ENCODE measurements at places on chromosomes 16 and 17.

GRCh38 chr16:2799859-2800226 lies 1.6 kb downstream of the PRSS41 start:
- DNase-seq, result peak; percentile 20

DNA sequence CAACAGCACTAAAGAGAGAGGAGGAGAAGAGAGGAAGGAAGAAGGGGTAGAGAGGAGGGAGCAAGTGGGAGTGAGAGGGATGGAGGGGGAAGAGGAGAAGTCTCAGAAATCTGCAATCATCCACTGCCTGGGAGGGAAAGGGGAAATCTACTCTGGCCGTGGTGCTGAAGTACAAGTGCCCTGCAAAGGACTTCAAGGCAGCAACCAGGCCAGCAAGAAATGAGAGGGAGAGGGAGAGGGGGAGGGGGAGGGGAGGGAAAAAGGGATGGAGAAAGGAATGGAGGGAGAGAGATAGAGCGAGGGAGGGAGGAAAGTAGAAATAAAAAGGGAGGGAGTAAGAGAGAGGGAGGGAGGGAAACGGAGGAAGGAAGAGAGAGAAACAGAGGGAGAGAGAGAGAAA lies 130.8 kb upstream of the EEF2KMT start:
- DNase-seq, result no peak

- DNase-seq, result peak; percentile 91
Observed at GRCh38 chr16:27748868-27749546, 199.1 kb downstream of the KATNIP start.

DNA sequence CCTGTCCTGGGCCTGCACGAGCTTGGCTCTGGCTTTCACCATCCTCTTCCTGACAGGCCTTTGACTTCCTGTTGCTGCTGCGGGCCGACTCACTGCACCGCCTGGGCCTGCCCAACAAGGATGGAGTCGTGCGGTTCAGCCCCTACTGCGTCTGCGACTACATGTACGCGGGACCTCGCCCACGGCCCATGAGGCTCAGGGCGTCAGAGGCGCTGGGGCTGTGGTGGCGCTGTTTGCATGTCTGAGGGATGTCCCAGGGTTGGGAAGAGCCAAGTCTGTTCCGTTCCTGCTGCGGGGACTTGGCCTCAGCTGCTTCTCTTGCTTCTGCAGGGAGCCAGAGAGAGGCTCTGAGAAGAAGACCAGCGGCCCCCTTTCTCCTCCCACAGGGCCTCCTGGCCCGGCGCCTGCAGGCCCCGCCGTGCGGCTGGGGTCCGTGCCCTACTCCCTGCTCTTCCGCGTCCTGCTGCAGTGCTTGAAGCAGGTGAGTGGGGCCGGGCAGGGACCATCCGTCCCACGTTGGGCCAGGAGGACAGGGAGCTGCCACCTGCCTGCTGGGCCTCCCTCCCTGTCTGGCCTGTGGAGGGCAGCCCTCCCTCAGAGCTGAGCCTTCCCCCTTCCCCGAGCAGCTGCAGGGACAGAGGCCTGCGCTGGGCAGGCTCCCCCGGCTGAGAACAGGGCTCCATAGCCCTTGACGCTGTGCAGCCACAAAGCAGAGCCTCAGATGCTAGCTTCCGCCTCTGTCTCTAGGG lies 23.8 kb downstream of the TSC2 start:
- no peak for DNase-seq

DNA sequence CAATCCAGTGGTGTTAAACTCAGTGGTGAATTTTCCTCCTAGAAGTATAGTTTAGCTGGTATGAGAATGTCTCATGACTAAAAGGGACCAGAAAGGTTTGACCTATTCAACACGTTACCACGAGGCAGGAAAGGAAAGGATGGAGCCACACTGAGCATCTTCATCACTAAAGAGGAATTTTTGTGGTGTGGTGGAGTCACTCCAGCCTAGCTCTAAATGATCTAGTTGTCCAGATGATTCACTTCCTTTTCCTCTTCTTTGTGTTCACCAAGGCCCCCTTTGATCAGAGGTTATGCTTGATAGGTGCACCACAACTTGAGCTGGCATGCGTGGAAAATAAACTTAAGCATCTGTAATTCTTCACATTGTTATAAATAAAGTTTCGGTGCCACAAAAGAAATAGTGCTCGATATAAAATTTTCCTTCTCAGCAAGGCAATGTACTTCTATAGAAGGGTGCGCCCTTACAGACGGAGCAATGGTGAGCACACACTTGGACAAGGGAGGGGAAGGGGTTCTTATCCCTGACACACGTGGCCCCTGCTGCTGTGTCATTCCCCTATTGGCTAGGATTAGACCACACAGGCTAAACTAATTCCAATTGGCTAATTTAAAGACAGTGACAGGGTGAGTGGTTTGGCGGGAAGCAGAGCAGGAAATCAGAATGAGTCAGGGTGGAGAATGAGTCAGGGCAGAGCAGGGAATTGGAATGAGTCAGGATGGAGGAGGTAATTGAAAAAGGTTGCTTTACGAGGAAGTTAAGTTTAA lies 254.6 kb downstream of the HS3ST3A1 start:
- DNase-seq, result peak; percentile 98
